IPS DF 6.9 (cell line): ENCODE measurements at places on chromosomes 6 and 20.

GRCh38 chr20:62500237-62500864 lies 24.6 kb upstream of the GATA5 start:
- no peak for DNase-seq

DNA sequence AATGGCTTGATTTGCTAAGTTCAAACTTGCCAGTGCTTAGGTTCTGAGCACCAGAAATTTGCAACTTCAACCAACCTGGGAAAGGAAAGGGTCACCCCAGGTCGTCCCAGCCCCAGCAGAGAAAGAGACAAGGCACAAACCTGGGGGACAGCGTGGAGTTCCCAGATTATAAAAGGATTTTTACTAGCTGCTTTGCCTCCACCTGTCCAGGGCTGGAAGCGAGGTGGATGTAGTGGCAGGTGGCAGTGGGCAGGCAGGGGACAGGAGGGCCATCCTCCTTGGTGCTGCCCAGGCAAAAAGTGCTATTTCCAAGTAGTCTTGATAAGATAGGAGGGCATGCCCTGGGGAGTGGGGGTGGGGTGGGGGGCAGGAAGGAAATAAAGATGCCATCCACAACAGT lies 4.9 kb downstream of the PAX1 start:
- no peak for DNase-seq

DNA sequence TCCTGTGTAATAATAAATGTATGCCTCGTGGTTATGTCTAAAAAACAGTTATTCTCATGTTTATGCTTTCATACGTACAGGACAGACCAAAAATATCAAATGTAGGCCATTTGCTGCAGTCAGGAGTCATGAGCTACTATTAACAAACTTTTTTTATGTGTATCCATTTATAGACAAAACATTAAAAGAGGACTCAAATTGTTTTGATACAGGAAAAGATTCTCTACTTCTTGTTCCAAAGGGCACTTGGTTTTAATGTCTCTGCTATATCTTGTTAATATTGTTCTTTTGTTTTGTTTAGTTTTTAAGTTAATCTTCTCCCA lies 155.2 kb downstream of the ZDHHC14 start:
- DNase-seq: no peak

GRCh38 chr6:150185732-150186117 lies 42.9 kb downstream of the PPP1R14C start:
- DNase-seq: no peak

GRCh38 chr6:108714766-108715414 lies 133.3 kb upstream of the ARMC2 start:
- DNase-seq: no peak

- no peak for DNase-seq
Observed at GRCh38 chr6:37160922-37161778, 8.8 kb upstream of the PIM1 start.

- no peak for DNase-seq
Observed at GRCh38 chr6:12844284-12845223, 128.0 kb downstream of the PHACTR1 start.

GRCh38 chr6:128303870-128304269 lies 216.5 kb downstream of the PTPRK start:
- no peak for DNase-seq

DNA sequence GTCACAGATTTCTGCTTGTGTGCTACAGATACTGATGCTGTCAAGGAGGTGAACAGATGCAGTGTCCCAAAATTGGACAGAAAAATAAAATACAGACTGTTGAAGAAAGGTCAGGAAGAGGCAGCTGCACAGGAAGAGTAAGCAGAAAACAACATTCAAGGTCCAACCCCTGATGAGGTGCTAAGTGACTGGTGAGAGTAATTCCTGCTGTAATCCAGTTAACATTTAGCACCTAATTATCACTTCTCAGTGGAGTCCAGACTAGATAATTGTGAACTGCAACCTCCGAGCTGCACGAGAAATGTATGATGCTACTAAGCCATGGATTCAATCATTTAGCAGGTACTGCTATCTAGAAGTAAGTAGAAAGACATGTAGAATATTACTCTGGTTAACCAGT lies 36.3 kb upstream of the NRSN1 start:
- DNase-seq: no peak

GRCh38 chr6:27829453-27830211 lies 82.6 kb downstream of the OR2B2 start:
- no peak for DNase-seq

DNA sequence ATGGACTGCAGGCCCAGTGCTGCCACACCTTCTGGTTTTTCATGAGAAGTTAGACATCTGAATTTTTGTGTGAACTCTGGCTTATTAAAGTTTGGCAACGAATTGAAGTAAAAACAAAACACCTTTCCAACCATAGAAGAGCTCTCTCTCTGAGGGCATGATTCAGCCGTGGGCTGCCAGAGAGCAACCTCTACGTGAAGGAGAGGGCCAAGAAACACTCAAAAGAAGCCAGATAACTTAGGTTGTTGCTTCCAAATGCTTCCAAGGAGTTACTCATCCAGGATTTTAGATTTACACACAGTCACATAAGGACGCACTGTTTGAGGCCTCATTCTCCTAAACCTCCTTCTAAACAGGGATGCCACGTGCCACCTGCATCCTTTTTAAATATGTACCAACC lies 65.5 kb downstream of the NRN1 start:
- DNase-seq: no peak

DNA sequence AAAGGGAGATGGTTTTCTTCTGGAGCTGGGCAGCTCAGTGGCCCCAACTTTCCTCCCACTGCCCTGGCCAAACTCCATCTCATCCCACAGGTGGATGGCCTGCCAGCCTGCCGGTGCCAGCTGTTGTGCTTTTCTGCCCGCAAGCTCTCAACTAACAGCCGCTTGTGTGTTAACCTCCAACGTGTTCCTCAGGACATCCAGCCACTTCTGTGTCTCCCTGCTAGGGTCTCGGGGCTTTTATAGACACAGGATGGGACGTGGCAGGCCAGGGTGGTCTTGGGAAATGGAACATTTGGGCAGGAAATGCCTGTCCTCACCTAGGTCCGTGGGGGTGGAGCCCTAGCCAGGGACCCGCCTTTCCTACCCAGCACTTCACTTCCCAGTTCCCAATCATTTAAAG lies 171.1 kb upstream of the RGS17 start:
- DNase-seq: no peak

GRCh38 chr6:84416043-84416657 lies 188.7 kb upstream of the CEP162 start:
- no peak for DNase-seq

GRCh38 chr6:12595161-12595811 lies 121.3 kb upstream of the PHACTR1 start:
- no peak for DNase-seq
